Psoas muscle (tissue), 8 donors: ENCODE measurements at places on chromosomes 11 and 22. TPM values are rescaled to one million over a fixed set of nuclear protein-coding genes. Genes with fewer than 3 reads are reported as not detected.

EIF3M gene
- 295 TPM for polyA plus RNA-seq

GTSE1 gene
- polyA plus RNA-seq, result 0.04 TPM

FOLR2 gene
- polyA plus RNA-seq, result 2.9 TPM

TSPAN18 gene
- 5.3 TPM for polyA plus RNA-seq

POU2AF3 gene
- polyA plus RNA-seq, result 0.21 TPM

OR1S2 gene
- polyA plus RNA-seq, result not detected

SPA17 gene
- 3.6 TPM for polyA plus RNA-seq
